Skin of body (tissue), 3 donors: ENCODE measurements at places on chromosomes 5 and 9.

GRCh38 chr5:88391991-88392390 is 123.3 kb upstream of the TMEM161B start:
- no peak for DNase-seq

DNA sequence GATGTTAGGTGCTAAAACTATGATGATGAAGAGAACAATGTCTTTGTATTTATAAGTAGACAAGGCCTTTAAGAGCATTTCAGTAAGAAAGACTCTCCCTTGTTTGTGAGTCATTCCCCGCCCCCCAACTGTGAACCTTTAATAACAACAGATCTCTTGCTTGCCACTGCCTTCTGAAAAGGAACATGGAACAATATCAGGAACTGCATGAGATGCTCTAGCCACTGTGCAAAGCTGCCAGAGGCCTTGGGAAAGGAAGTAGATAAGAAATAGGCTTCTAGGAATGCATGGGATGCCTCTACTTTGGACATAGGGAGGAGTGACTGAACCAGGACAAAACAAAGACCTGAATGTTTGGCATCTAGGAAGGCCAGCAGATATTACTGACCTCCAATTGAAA is 296.1 kb upstream of the MPDZ start:
- DNase-seq: no peak

GRCh38 chr5:158200619-158201018 is 341.7 kb upstream of the CLINT1 start:
- peak; percentile 75 for DNase-seq

GRCh38 chr9:109401169-109401989 is 80.5 kb upstream of the EPB41L4B start:
- no peak for DNase-seq

- peak; percentile 74 for DNase-seq
These were observed 482.0 kb downstream of the DMRT2 start for GRCh38 chr9:1532171-1532570.

DNA sequence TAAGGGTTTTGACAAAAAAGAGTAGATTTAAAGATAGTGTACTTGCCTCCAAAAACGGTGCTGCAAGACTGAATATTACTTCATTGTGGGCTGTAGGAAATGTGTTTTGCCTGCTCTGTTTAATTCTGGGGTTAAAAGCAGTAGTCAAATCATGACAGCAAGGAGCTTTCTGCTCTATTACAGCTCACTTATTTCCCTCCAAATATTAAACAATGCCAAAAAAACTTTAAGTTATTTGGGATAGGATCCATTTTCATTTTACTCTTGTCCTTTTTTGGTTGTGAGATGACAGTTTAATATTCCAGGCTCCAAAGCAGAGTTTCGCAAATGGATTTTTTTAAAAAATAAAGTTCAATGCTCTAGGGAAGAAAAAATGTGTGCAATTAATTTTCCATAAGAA is 340.4 kb upstream of the RGMB start:
- no peak for DNase-seq

DNA sequence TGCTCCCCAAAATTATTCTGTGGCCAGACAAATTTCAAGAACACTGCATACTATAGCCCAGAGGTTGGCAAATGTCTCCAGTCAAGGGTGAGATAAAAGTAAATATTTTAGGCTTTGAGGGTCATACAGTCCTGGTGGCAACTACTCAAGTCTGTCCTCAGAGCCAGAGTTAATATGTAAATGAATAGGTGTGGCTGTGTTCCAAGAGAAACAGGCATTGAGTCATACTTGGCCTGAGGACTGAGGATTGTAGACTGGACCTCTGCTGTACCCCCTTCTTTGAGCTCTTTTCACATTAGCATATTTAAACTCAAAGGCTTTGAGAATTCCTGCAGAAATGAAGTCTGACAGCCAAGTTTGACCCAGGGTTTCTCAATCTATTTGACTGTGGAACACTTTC is 129.2 kb upstream of the PTCH1 start:
- DNase-seq: no peak

DNA sequence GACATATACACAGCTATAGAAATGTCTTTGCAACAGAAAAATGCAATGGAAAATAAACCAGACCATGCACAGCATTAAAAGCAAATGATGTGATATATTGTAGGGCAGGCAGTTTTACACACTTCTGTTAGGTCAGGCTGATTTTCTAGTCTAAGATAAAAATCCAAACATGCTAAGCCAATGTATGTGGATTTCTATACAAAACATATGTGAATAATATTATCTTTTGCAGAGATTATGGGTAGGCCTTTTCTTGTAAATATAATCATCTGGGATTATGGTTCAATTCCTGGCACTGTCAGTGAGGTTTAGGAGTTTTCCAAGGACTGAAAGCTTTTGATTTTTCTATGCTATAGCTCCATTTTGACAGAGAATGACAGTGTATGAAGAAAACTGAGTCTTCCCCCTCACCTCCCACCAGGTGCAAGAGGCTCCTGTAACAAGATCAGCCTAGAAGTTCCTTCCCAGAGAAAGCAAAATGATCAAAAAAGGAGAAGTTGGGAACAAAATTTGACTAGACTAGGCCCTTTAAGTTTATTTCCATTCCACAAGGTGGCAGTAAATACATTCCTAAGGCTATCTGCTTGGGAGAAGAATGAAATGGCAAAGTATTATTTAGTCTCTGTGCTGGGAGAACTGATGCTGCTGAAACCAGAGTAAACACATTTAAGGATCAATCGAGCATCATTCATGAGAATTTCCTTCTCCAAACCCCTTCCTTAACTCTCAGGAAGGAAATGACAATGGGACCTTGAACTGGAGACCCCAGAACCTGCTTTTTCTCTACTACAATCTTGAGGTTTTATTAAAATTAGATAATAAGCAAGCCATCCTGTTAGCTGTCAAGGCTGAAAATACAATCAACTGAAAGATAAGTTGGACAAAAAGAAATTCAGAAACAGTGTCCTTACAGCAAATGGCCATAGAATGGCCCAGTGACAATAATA is 133.0 kb upstream of the TUT7 start:
- DNase-seq: peak; percentile 80
